Activated CD4-positive, alpha-beta T cell treated with anti-CD3 and anti-CD28 coated beads for 36 hours (primary cell): ENCODE measurements at places on chromosomes 7 and 10. TPM values are rescaled to one million over a fixed set of nuclear protein-coding genes. Genes with fewer than 3 reads are reported as not detected.

Gene SRI
- 193 TPM for total RNA-seq

DNA sequence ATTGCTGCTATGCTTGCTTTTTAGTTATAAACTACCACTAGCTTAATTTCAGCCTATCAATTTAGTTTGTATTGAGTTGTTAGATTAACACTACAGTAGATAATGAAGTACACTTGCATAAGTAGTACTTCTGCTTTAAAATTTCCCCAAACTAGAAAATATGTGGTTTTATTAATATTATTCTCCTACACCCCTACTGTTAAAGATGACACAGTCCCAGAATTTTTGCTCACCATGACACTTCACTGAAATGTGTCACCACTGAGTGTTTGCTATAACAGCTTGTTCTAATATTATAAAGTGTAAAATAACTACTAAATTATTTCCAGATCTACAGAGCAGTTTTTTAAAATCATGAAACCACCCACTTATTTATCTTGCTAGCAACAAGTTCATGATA lies 31.6 kb downstream of the RHEB start:
- DNase-seq = no peak
- H3K27me3 ChIP-seq = no peaks in the 10 kb centered on the region
- peaks cover 14% of the 10 kb centered on the region for H3K4me1 ChIP-seq
- no peak overlapping the region for H3K4me3 ChIP-seq
- no peak overlapping the region for H3K27ac ChIP-seq
- H3K36me3 ChIP-seq = peaks cover 50% of the 10 kb centered on the region

GRCh38 chr7:113715981-113716856 lies 202.6 kb downstream of the PPP1R3A start:
- no peaks in the 10 kb centered on the region for H3K36me3 ChIP-seq
- no peaks in the 10 kb centered on the region for H3K4me1 ChIP-seq
- H3K27me3 ChIP-seq = no peaks in the 10 kb centered on the region
- no peak overlapping the region for H3K27ac ChIP-seq
- no peak overlapping the region for H3K4me3 ChIP-seq

DNA sequence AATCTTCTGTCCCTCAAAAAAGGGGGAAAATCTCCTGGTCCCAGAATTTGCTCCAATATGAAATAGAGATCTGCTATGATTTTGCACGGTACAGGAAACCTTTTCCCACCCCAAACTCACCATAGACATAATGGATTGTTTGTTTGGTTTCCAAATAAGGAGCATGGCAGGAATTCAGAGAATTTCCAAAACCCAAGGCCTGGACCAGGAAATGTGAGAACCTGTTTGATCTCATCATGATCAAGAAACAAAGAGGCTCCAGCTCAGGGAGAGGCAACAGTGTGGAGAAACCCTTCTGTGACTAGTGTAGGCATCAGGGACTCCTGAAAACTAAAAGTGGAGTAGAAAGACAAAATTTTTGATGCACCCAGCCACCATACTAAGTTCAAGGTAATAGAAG lies 1548.1 kb upstream of the LRRTM3 start:
- no peaks in the 10 kb centered on the region for H3K36me3 ChIP-seq
- H3K27me3 ChIP-seq = no peaks in the 10 kb centered on the region
- no peak overlapping the region for H3K4me3 ChIP-seq
- no peak for DNase-seq
- no peaks in the 10 kb centered on the region for H3K4me1 ChIP-seq
- H3K27ac ChIP-seq = no peak overlapping the region

DNA sequence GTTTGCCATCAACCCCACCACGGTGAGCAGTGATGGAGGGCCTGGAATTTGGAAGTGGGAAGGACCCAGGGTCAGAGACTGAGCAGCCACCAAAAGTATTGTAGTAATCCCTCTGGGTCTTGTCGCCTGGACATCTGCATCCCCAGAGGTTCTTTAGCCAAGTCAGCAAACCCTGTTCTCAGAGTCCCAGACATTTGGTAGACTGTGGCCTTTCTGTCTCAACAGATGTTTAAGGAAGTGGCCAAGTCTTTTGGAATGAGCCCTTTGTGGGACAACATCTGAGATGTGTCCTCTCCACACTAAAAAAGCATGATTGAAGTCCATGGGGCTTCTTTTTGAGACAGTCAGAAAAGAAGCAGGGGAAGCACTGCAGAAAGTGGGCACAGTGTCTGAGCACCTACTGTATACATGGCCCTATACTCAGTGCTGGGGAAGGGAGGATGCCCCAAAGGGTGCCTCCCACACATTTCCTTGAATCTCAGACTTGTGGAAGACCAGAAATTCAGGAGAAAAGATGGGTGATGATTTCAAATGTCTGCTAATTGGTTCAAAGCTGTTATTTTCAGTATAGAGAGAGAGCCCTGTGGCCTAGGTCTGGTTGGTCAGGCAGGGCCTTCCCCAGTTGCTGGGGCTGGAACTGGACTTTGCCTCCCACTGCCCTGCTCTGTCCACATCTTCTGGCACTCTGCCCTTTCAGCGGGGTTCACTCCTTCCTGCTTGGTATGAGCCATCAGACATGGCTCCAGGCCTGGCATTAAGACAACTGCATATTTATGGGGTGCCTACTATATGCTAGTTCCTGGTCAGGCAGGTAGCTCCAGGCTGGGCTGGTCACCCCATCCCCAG lies 26.5 kb upstream of the VSIR start:
- H3K4me3 ChIP-seq = no peak overlapping the region
- no peaks in the 10 kb centered on the region for H3K36me3 ChIP-seq
- H3K4me1 ChIP-seq = peaks cover 13% of the 10 kb centered on the region
- H3K27me3 ChIP-seq = no peaks in the 10 kb centered on the region
- no peak for DNase-seq
